ENCODE measurements at places on chromosomes 2 and 18. TPM values are rescaled to one million over a fixed set of nuclear protein-coding genes. Genes with fewer than 3 reads are reported as not detected.

DNA sequence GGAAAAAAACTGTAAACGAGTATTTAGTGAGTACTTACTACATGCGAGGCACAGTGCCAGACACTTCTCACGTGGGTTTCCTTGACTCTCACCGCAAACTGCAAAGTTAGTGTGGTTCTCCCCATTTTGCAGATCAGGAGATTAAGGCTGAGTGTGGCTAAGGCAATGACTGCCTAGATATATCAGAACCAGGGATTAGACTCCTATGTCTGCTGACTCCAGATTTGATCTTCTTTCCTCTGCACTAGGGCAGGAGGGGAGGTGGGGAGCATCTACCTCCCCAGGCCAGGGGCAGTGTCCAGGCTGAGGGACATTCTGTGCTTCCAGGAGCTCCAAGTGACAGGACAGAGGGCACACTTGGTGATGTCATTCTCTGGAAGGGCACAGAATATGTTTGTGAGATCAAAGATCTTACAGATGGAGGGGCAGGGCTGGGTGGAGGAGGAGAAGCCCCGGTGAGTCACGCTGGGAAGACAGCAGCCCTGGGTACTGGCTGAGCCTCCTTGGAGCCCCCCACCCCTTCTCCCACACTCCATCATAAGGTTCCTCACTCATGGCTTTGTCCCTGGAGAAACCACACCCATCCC is 92.4 kb downstream of the RHOB start:
- H3K27ac ChIP-seq, result no peak overlapping the region
- H3K27me3 ChIP-seq, result no peaks in the 10 kb centered on the region
- H3K36me3 ChIP-seq, result no peaks in the 10 kb centered on the region

DNA sequence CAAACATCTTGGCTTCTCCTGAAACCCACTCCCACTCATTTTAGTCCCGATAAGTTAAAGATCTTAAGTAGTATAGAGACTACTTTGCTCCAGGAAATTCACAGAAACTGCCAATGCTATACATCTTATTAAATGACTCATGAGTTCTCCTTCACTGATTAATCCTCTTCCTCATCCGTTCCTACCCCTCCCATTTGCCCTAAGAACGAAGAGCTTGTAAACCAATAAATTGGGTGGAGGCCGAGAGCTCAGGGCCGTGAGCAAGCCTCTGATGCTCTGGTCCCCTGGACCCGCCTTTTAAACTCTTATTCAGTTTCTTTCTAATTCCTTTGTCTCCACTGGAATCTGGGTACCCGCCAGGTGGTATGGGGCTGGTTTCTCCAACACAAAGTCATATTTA is 68.6 kb downstream of the METTL8 start:
- DNase-seq, result no peak
- H3K4me3 ChIP-seq, result no peak overlapping the region
- H3K36me3 ChIP-seq, result peaks cover 15% of the 10 kb centered on the region
- H3K27me3 ChIP-seq, result no peaks in the 10 kb centered on the region

DNA sequence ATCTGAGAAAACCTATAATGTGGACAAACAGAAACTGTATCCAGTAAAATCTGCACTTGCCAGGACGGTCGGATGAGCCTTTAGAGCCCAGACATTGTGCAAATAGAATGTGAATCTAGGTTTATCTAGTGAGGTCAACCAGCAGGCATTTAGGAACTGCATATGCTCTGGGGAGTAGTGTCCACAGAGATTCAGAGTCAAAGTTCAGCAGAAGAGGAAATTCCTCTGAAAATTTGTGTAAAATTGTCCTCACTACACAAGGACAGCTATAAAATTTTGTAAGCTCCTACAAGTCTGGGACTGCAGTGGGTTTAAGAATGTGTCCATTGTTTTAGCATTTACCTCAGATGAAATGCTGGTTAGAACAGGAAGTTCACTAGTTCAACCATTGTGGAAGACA is 9.8 kb upstream of the NDUFV2 start:
- H3K4me1 ChIP-seq, result peaks cover 80% of the 10 kb centered on the region
- H3K27me3 ChIP-seq, result no peaks in the 10 kb centered on the region
- H3K36me3 ChIP-seq, result no peaks in the 10 kb centered on the region
- no peak for DNase-seq
- no peak overlapping the region for H3K4me3 ChIP-seq

DNA sequence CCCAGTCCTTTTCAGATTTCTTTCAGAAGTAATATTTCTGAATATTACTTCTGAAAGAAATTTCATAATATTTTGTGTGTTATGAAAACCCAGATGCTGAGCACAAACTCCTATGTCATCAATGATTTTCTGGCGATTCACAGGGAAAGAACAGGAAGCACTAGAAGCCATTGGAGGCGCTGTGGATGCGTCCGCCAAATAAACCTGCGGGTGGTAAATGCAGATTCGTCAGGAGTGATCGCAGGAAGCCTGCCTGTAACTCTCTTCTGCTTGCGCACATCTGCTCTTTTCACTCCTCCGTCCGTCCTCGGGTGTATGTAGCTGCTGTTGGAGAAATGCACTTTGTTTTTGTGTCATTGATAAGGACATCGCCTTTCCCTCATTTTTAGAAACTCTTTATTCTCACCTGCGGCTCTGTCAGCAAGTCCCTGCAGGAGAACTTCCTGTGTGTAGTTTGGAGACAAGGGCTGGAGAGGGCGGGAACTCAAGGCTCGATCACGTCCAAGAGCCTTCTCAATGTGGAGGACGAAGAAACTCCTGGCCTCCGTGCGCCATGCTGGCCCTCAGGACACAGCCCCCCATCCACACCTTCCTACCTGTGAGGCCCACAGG is 483.8 kb downstream of the GALR1 start:
- H3K27me3 ChIP-seq, result peaks cover 5% of the 10 kb centered on the region
- H3K4me1 ChIP-seq, result no peaks in the 10 kb centered on the region
- no peak overlapping the region for H3K4me3 ChIP-seq
- no peaks in the 10 kb centered on the region for H3K36me3 ChIP-seq
- H3K27ac ChIP-seq, result no peak overlapping the region
- no peak for DNase-seq

DNA sequence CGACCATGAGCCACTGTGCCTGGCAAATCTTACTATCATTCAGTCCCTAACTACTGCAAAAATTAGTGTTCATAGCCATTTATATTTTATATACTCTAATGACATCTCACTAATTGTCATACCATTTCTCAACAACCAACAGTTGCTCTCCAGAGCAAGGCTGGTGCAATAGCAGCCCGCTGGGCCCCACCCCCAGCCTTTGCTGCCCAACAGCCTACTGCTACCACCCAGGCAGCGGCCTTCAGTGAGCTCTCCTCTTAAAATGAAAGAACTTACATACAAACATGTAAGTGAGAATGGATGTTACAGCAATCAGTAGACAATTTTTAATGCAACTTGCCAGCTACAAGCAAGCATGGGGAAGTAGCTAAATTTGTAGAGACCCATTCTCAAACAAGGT is 90.5 kb downstream of the HNRNPLL start:
- no peak for DNase-seq
- H3K36me3 ChIP-seq, result no peaks in the 10 kb centered on the region
- no peak overlapping the region for H3K27ac ChIP-seq
- H3K4me1 ChIP-seq, result no peaks in the 10 kb centered on the region

GRCh38 chr2:145028101-145028920 is 508.4 kb upstream of the ZEB2 start:
- no peak overlapping the region for H3K4me3 ChIP-seq
- H3K27me3 ChIP-seq, result no peaks in the 10 kb centered on the region
- no peaks in the 10 kb centered on the region for H3K4me1 ChIP-seq
- no peak for DNase-seq
- no peaks in the 10 kb centered on the region for H3K36me3 ChIP-seq

Gene HTR2B
- not detected for total RNA-seq

Gene SLC40A1
- total RNA-seq, result 3.8 TPM

Gene ALLC
- total RNA-seq, result not detected

Gene C1GALT1C1L
- not detected for total RNA-seq

Measured in activated naive CD4-positive, alpha-beta T cell treated with anti-CD3 and anti-CD28 coated beads for 36 hours (primary cell).